Gastroesophageal sphincter (tissue), 4 donors: ENCODE measurements at places on chromosomes 2 and 18. TPM values are rescaled to one million over a fixed set of nuclear protein-coding genes. Genes with fewer than 3 reads are reported as not detected.

GRCh38 chr2:222322236-222322635, 23.4 kb upstream of the PAX3 start:
- no peak for ATAC-seq

DNA sequence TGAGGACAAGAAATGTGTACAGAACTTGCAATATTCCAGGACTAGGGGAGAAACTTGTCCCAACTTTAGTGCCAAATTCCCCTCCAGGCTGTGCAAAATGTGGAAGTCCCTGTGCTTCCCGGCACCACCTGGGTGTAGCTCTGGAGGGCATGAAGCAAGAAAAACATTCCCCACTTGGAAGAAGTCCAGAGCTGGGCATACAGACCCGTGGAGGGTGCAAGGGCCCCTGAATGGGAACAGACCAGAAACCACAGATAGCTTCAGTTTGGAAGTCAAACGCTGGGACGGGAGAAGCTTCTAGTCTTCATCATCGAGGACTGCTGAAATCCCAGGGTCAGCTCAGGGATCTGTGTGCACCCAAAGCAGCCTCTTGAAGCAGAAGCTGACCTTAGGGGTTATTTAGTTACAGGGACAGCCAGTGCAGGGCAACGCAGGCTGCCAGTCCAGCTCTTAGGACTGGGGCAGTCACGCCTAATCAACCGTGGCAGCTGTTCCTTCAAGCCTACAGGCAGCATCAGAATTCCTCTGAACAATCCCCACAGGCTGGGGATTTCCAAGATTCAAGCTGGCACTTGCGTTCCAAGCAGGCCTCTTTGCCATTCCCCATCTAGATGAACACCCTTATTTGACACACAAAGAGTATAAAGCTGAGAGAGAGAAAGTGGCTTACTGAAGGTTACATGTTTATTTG, 269.4 kb downstream of the LOXHD1 start:
- ATAC-seq, result peak; percentile 23

GRCh38 chr2:186913870-186914269, 64.9 kb upstream of the ZSWIM2 start:
- no peak for ATAC-seq

DNA sequence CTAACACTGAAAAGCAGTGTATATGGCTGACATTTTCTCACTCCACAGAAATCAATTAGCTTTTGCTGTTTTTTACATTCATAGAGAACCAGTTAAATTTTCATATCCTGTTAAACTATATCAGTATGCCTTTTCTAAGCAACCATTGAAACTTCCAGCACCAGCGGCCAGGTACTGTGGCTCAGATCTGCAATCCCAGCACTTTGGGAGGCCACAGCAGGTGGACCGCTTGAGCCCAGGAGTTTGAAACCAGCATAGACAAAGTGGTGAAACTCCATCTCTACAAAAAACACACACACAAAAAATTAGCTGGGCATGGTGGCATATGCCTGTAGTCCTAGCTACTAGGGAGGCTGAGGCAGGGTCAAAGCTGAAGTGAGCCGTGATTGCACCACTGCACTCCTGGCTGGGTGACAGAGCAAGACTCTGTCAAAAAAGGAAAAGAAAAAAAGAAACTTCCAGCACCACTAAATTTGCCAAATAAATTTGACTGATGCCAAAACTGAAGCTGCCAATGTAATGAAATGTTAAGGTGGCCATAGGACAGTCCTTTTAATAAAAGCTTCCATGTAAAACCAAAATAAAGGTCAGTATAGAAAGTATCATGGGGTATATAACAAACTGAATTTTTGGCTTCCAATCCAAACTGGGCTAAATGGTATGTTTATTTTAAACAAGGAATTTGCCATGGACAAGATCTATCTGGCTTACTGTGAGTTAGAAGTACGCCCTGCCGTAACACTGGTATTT, 3.5 kb downstream of the SFT2D3 start:
- no peak for ATAC-seq

GRCh38 chr2:234373060-234373459, 123.8 kb downstream of the ARL4C start:
- ATAC-seq, result no peak

DNA sequence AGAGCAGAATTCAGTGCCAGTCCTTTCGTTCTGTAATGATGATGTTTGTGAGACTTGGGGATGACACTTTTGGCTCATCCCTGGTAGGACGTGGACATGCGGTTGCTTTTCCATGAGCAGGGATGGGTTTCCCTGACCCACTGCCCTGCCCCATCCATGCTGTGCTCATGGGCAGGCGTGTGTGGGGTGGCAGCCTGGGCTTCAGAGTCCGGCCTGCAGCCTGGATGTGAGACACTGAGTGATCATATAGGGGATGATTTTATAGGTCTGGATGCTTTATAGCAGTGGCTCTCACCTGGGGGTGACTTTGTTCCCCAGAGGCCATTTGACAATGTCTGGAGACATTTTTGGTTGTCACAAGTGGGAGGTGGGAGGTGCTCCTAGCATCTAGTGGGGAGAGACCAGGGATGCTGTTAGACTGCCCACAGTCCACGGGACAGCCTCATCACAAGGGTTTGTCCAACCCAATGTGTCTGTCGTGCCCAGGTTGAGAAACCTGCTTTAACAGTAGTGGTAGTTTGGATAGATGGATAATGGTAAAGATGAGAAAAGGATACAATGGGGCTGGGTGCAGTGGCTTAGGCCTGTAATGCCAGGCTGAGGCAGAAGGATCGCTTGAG, 38.9 kb downstream of the LDLRAD4 start:
- no peak for ATAC-seq

GRCh38 chr2:97726261-97727064, 13.1 kb downstream of the ZAP70 start:
- no peak for ATAC-seq

DNA sequence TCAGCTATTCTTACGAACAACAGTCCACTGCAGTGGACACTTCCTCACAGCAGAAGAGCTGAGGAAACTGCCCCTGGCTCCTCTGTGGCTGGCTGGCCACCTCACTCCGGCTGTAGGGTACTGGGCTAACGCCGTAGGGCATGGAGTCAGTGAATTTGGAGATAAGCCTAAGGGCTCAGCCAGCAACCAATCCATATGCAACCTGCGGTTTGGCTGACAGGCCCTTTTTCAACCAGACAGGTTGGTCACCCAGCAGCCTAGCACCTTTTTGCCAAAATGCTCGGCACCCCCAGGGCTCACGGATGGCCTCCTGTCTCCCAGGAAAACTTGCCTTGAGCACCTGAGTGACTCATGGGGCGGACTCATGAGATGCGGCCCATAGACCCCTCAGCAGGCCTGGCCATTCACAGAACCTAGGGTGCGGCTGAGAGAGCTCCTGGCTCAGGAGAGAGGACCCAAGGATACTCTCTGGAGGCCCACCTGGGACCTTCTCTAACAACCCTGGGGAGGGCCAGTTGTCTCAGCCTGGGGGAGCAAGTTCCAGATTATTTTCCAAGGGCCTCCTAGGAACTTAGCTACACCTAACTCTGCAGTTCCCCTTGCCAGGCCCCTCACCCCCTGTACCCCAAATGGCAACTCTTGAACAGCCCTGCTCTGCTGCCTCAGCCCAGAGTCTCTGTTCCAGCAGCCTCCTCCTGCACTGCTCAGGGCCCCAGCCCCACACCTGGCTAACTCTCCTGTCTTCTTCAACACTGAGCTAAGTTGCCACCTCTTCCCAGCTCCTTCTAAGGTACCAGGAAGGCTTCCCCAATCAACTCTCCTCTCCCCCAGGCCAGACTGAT, 252.1 kb downstream of the CYP26B1 start:
- ATAC-seq, result no peak

DNA sequence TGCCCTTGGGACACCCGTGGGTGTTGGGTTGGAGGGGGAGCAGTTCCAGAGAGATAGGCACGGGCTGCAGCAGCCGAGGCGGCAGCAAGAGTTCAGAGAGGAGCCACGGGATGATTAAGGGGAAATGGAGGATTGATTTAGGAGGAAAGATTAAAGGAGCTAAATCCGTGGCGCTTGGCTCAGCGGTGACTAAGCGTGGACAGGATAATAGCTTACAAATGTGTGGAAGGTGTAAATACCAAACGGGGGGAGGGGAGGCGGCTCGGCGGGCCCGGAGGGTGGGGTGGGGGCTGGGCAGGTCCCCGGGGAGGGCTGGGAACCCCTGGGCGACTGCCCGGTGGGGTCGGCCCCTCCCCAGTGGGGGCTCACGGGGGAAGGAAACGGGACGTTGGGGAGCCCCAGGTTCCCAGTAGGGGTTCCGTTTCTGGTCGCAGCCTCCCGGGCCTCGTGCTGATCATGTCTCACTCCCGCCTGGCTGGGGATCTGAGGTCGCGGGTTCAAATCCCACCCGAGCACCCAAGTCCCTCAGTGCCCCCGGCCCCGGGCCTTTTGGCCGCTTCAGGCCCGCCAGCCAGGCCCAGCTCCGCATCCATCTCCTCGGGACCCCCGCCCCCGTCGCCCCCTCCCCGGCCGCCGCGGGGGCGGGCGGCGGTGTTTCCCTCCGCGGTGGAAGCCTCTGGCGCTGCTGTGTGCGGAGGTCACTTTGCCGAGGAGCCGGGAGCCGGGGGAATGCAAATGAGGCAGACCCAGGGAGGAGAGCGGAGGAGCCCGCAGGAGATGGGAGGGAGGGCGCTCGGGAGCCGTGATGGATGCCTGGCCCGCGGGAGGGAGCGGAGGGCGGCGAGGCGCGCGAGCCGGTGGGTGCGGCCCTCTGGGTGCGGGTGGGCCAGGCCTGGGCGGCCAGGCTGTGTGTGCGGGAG, 8.1 kb downstream of the ASIC4 start:
- peak; percentile 52 for ATAC-seq

The KHK gene
- 1.4 TPM for total RNA-seq

The C1QL2 gene
- not detected for total RNA-seq

The TMEM247 gene
- not detected for total RNA-seq
